Ovary (tissue), 10 donors: ENCODE measurements at places on chromosomes 7 and 10.

- H3K4me1 ChIP-seq = peaks cover 42% of the 10 kb centered on the region
- H3K27ac ChIP-seq = peak overlapping the region; percentile 82
- no peaks in the 10 kb centered on the region for H3K27me3 ChIP-seq
- H3K4me3 ChIP-seq = peak overlapping the region; percentile 22
Measured at GRCh38 chr7:2811476-2812113, 32.5 kb downstream of the GNA12 start.

DNA sequence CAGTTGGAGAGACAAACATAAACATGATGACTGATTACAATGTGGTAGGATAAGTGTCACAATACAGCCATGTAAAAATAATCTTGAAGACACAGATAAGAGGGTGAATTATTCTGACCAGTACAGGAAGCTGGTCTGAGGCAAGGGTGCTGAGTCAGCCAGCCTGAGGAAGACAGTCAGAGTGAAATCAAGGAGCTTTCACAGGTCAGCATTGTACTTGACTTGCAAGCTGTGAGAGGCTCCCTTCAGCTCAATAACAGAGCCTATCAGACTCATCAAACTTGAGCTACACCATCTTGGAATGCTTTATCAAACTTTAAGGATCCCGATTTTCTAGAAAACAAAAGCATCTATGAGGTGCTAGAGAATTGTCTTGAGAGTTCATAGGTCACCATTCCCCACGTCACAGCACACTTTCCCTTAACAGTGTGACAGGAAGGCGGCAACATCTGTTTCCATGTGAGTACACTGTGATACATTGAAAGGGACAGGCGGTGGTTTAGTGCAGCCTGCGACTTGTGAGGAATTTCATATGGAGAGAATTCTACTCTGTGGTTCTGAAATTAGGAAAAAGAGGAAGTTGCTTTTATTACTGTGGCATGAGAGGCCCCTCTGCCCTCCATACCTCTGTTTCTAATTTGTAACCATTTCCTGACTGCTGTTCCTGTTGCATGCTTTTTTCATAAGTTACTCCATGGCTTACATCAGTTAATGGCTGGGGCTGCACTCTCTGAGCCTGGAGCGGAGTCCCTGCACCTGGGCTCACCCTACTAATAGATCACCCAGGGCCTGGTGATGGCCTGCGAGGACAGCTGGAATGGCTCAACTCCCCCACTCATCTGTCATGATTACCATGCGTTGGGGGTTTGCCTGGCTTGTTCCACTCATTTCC lies 417.1 kb downstream of the SUGCT start:
- no peaks in the 10 kb centered on the region for H3K27me3 ChIP-seq
- DNase-seq = no peak
- H3K27ac ChIP-seq = no peak overlapping the region
- no peak overlapping the region for H3K4me3 ChIP-seq

GRCh38 chr10:8456386-8456785 lies 401.9 kb downstream of the GATA3 start:
- no peak overlapping the region for H3K4me3 ChIP-seq

DNA sequence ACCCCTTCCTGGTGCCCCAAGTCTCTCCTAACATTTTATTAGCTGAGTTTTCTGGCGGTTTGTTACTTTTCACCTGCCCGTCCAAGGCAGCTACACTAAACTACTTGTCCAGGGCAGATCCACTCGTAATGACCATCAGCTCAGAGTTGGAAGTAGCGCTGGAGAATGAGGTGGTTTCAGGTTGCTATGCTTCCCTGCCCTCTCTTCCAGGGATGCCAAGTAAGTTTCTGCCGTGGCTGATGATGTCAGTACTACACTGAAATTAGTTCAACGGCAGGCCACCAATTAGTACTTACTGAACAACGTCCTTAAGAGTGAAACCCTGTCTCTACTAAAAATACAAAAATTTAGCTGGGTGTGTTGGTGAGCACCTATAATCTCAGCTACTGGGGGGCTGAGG lies 55.2 kb downstream of the DIP2C start:
- H3K27me3 ChIP-seq = no peaks in the 10 kb centered on the region
- H3K4me3 ChIP-seq = no peak overlapping the region
- peaks cover 5% of the 10 kb centered on the region for H3K4me1 ChIP-seq
- H3K36me3 ChIP-seq = no peaks in the 10 kb centered on the region
- no peak for DNase-seq

- no peaks in the 10 kb centered on the region for H3K36me3 ChIP-seq
- no peak overlapping the region for H3K4me3 ChIP-seq
- no peaks in the 10 kb centered on the region for H3K27me3 ChIP-seq
- no peak overlapping the region for H3K27ac ChIP-seq
- no peaks in the 10 kb centered on the region for H3K4me1 ChIP-seq
- DNase-seq = no peak
Measured at GRCh38 chr10:69073736-69074364, 14.1 kb upstream of the SRGN start.

DNA sequence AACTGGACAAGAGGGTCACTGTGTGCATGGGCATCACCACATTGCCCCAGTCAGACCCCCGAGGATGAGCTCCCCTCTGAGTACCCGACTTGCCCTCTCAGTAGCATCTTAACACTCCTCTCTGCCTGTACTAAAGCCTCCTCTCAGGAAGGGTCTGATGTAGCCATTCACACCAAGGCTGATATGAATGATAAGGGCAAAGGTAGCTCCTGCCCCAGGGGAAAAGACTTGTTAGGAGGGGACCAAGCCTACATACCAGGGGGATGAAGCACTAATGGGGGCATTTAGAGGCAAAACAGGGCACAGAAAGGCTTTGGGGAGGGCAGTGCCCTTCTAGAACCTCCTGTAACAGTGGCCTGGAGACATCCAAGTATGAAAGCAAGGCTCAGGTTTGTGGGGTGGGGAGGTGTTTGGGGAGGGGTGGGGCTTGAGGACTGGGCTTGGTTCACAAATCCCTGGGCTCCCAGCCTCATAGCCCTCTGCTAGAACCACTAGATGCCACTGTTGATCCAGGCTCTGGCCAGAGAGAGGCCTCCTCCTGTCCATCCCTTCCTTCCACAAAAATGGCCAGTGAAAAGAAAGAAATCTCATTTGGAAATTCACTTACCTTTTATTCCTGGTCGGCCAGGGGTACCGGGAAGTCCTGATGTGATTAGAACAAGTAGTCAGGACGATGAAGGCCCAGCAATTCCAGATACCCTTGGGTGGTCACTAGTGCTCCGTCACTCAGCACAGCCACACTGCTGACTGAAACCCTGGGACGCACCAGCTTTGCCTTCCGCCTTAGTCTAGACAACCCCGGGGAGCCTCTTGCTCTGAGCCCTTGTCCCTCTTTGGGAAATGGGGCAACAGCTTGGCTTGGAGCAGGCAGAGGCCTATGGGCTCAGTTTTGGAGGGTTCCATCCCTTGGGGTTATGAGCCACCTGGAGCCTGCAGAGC lies 40.3 kb downstream of the COL17A1 start:
- no peaks in the 10 kb centered on the region for H3K27me3 ChIP-seq
- no peaks in the 10 kb centered on the region for H3K4me1 ChIP-seq
- no peak overlapping the region for H3K27ac ChIP-seq

DNA sequence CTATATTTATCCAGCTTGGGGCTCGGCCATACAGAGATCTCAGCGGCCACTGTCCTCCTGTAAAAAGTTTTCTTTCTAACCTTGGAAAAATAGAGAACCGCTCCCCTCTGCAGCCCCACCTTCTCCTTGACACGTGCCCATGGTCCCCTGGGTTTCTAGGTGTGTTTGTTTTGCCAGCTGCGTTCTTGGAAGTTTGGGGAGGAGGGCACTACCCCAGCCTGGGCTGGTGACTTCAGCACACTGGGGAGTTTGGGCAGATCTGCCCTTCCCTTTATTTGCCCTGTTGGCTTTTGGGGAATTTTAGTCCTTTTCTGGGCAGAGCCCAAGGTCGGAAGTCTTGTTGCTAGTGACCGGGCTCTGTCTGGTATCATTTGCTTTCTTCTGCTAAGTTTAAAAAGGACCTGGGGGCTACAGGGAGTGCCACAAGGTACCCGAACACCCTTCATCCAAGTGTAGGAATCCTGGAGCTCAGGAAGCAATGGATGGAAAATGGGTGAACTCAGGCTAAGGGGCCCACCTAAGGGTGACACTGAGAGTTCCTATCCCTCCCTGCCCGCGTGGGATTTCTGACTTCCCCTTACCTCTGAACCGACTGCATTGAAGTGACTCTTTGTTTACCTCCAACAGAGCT lies 1.7 kb downstream of the ADAMTS14 start:
- no peaks in the 10 kb centered on the region for H3K36me3 ChIP-seq
- no peaks in the 10 kb centered on the region for H3K4me1 ChIP-seq
- H3K4me3 ChIP-seq = no peak overlapping the region
- no peak overlapping the region for H3K27ac ChIP-seq
- no peak for DNase-seq

DNA sequence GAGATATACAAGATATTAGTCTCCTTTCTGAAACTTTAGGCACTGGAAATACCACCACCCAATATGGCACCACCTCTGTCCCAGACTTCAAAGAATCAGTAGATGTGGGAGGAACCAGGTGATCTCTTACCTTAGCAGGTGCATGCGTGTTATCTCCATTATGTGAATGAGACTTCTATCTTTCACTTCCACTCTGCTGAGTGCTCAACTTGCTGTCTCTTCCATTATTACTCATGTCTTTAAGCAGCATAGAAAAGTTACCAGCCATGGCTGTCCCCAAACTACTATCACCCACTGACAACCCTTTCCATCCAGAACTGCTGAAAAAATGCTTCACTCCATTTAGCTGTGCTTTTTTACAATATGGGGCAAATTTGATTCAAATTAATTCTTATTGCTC lies 101.5 kb upstream of the PRSS1 start:
- no peak for DNase-seq
- H3K4me1 ChIP-seq = no peaks in the 10 kb centered on the region
- no peaks in the 10 kb centered on the region for H3K27me3 ChIP-seq
- H3K4me3 ChIP-seq = no peak overlapping the region
- no peaks in the 10 kb centered on the region for H3K36me3 ChIP-seq

GRCh38 chr7:96778263-96778662 lies 68.6 kb upstream of the SEM1 start:
- no peak overlapping the region for H3K4me3 ChIP-seq
- no peak for DNase-seq
- no peak overlapping the region for H3K27ac ChIP-seq
- no peaks in the 10 kb centered on the region for H3K4me1 ChIP-seq

DNA sequence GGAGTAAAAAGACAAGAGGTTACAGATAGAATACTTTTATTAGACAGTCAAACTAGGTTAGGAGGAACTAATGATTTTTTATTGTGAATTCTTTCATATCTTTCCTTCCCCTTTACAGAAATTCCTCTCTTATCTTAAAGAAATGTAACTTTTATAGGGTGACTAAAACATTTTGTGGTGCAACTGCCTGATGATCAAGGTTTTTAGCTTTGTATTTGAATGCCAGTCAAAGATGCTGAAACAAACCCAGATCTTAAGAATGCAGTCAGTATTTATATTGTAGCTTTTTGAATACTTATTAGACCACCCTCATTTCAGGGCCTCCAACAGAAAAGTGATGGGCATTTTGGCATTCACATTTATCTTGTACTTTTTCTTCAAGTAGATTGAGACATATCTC lies 27.4 kb downstream of the TAX1BP1 start:
- no peak for DNase-seq
- no peak overlapping the region for H3K4me3 ChIP-seq
- H3K36me3 ChIP-seq = no peaks in the 10 kb centered on the region
- no peak overlapping the region for H3K27ac ChIP-seq
- no peaks in the 10 kb centered on the region for H3K4me1 ChIP-seq

GRCh38 chr7:65449505-65449852 lies 75.8 kb downstream of the ZNF92 start:
- H3K27me3 ChIP-seq = no peaks in the 10 kb centered on the region
- H3K36me3 ChIP-seq = no peaks in the 10 kb centered on the region
- no peak overlapping the region for H3K4me3 ChIP-seq
- H3K4me1 ChIP-seq = no peaks in the 10 kb centered on the region
- DNase-seq = no peak
- no peak overlapping the region for H3K27ac ChIP-seq

GRCh38 chr7:2710286-2710655 lies 22.3 kb downstream of the AMZ1 start:
- H3K4me1 ChIP-seq = peaks cover 4% of the 10 kb centered on the region
- H3K4me3 ChIP-seq = no peak overlapping the region
- no peaks in the 10 kb centered on the region for H3K36me3 ChIP-seq
- H3K27me3 ChIP-seq = no peaks in the 10 kb centered on the region

DNA sequence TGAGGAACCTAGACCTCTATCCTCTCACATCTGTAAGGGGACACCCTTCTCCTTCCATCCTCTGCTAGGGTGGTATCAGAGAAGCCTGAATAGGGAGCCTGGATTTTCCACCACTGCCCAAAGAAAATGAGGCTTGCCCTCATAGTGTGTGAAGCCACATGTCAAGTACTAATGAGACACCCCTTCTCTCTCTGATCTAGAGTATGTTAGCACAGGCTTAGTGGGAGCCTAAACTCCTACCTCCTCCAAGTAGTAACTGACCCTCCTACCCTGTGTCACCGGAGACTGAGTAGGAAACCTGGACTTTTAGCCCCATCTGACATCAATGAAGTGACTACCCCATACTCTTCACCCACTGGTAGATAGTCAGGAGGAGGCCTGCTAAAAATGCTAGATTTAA lies 65.6 kb downstream of the PHYHIPL start:
- H3K27ac ChIP-seq = no peak overlapping the region
- H3K4me1 ChIP-seq = no peaks in the 10 kb centered on the region
- no peak overlapping the region for H3K4me3 ChIP-seq

GRCh38 chr10:127157506-127158200 lies 38.7 kb downstream of the INSYN2A start:
- no peak overlapping the region for H3K27ac ChIP-seq
- no peak overlapping the region for H3K4me3 ChIP-seq
- no peaks in the 10 kb centered on the region for H3K27me3 ChIP-seq
- peaks cover 8% of the 10 kb centered on the region for H3K4me1 ChIP-seq

DNA sequence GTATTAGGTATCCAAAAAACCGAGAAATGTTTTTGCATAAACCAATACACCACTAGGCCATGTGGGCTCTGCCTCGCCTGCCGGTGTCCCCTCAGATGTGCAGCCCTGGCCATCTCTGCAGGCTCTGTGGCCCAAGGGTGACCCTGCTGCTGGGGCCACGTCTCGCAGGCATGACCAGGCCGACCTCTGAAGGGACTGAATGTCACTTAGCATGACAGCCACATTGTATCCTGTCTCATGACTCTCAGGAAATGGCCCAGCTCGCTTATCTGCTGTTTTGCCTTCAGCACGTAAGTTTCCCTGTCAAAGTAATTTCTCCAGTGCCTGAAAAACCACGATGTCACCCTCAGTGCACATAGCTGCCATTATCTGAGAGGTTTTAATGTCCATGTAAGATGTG lies 49.5 kb upstream of the ZNF32 start:
- H3K27ac ChIP-seq = no peak overlapping the region
- H3K36me3 ChIP-seq = no peaks in the 10 kb centered on the region
- DNase-seq = no peak
- H3K4me1 ChIP-seq = no peaks in the 10 kb centered on the region

DNA sequence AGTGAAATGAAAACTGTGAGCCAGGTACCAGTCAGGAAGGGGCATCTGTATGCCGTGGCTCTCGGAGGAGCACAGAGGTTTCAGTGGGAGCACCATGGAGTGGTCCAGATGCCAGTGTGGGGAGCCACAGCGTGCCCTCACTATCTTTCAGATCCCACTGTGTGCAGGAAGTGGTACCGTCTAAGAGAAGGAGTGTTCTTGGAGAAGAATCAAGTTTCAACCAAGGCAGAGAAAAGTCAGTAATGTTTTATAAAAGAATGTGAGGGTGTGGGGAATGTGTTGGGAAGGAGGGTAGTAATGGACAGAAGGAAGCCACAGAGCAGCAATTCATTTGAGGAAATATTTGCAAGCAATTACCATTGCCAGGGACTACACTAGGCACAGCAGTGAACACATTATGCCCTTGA lies 35.6 kb downstream of the PRKAR2B start:
- H3K27ac ChIP-seq = no peak overlapping the region
- DNase-seq = no peak
- no peaks in the 10 kb centered on the region for H3K4me1 ChIP-seq
- no peaks in the 10 kb centered on the region for H3K36me3 ChIP-seq
